ENCODE measurements at places on chromosomes 12 and 14.

- peak; percentile 71 for DNase-seq
Measured at GRCh38 chr14:105292826-105293711, 7.7 kb downstream of the BRF1 start.

DNA sequence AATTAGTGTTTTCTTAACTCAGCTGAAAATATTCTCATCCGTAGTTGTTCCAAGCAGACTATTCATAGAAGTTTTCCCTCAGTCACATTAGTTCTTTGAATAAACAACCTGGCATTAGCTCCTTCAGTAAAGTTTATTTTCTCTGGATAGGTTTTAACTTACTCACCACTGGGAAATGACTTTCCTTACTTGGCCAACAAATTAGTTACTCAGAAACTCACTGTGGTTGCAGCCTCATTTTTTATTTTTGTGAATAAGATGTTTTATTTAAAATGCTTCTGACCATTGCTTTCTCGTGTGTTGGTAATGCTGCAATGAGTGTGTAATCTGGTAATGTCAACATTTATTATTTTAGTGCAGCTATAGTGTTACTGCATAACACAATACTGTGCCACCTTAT is 74.9 kb downstream of the NOVA1 start:
- no peak for DNase-seq

DNA sequence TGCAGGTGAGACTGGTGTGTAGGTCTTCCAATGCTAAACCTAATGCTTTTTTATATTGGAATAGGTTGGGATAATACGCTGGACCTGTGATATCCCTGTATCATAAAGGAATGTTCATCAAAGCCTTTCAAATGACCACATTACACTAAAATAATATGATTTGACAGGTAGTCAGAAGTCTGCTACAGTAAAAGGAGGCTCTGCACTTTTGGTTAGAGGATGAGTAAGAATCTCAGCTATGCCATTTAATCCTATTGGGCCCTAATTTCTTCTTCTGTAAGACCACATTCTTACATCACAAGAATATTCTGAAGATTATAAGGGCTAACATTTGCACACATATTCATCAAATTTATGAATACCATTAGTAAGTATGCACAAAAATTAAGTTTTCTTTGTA is 250.5 kb upstream of the FLRT2 start:
- no peak for DNase-seq

DNA sequence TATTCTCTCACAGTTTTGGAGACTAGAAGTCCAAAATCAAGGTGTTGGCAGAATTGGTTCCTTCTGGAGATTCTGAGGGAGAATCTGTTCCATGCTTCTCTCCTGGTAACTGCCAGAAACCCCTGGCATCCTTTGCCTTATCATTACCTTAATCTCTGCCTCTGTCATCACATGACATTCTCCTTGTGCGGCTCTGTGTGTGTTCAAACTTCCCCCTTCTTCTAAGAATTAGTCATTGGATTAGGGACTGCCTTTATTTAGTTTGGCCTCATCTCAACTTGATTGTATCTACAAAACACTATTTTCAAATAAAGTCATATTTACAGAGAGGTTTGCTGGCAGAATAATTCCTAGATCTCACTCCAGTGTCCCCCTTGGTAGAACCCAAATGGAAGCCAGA is 68.9 kb downstream of the ZNF641 start:
- DNase-seq = no peak

DNA sequence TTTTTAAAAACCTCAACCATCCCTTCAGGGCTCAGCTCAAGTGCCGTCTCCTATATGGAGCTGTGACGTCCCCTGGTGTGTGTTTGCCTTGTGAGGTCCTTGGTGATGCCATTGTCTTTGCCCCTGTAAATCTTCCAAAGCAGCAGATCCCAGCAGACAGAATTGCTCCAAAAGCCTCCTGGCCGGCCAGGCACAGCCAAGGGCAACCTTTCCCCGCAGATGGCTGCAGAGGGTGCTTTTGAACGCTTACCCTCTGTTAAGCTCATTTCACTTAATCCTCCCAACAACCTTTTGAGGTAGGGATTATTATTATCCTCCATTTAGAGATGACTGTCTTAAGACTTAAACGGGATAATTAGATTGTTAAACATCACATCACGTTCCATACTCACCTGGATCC is 51.4 kb downstream of the RFX4 start:
- DNase-seq = no peak

DNA sequence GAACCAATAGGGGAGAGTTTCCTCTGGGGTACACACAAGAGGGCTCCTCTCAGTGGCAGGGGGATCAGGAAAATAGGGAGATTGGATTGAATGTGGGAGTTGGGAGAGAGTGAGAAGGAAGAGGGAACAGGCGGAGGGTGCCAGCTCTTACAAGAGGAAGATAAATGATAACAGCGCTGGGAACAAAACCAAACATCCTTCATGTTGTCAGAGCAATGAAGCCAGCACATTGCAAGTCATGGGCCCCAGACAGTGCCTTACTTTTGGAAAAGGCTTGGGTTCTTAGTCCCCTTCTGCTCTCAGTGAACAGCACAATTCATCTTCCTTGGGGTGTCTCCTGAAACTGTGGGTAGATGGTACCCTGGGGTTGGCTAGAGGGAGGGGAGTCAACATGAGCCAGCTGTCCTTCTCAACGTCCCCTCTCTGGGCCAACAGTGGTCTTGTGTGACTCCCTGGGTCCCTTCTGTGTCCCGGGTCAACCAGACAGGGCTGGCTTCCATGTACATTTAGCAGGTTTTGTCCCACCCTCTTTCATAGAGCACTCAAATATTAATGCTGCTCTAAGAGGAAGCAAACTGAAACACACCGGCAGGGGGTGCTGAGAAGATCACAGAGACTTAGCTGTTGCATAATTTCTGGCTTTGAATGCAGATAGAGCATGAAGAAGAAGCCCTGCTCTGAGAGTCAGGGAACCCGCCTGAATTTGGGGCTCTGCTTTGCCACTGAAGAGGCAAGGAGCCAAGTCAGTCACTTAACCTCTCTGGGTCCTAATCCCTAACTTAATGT is 138.5 kb downstream of the ESRRB start:
- peak; percentile 14 for DNase-seq

GRCh38 chr14:36518586-36519430 is 1.2 kb downstream of the NKX2-1 start:
- DNase-seq = no peak

- DNase-seq = no peak
Measured at GRCh38 chr14:38517426-38517825, 261.5 kb upstream of the CLEC14A start.

- DNase-seq = no peak
Measured at GRCh38 chr12:46548605-46549071, 176.1 kb upstream of the SLC38A2 start.

DNA sequence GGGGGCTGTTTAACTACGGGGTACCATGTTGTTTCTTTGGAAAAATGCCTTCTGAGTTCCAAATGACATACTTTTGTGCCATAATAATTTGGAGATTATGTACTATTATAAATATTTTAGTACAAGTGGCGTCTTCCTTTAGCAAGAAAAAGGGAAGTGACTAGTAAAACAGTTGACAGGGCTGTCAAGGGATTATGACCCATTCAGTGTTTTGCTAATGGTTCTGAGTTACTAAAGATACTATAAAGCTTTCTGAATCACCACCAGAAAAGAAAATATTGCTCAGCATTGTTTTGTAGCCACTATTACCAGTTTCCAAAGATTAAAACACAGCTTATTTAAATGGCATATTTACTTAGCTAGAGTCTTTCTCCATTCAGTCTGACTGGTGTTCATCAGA is 334.9 kb downstream of the SNAPC1 start:
- DNase-seq = no peak

DNA sequence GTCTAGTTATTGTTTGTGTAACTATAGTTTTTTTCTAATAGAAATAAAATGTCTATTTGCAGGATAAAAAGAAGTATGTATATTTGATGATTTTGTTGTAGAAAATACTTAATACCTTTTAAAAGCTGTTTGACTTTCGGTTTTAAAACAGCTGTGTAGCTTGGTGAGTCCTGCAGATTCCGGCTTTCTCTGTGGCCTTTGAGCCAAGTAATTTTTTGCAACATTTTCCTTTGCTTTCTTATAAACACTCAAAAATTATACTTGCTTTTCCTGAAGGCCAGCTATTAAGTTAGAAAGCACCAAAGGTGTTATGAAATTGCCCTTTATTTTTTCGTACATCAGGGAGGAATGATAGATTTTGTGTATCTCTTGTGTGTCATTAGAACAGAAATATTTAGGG is 63.6 kb downstream of the CRADD start:
- DNase-seq = no peak

DNA sequence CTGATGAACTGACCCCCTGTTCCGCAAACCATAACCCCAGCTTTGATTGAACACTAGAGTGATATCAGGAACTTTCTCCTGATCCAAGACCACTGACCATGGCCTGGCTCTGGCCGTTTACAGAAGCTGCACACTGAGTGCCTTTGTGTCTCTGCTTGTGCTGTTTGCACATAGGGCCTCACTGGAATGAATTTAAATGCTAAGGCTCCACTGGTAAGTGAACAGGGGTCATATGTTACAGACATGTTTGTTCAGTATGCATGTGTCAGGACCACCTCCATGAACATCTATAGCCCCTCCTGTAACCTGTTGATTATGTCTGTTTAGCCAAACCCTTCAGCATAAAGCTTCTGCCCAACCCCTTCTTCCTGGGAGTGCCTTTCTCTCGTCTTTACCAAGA is 1239.8 kb downstream of the TMEM121 start:
- DNase-seq = no peak

- no peak for DNase-seq
Measured at GRCh38 chr12:63753743-63754142, 26.0 kb upstream of the RXYLT1 start.

DNA sequence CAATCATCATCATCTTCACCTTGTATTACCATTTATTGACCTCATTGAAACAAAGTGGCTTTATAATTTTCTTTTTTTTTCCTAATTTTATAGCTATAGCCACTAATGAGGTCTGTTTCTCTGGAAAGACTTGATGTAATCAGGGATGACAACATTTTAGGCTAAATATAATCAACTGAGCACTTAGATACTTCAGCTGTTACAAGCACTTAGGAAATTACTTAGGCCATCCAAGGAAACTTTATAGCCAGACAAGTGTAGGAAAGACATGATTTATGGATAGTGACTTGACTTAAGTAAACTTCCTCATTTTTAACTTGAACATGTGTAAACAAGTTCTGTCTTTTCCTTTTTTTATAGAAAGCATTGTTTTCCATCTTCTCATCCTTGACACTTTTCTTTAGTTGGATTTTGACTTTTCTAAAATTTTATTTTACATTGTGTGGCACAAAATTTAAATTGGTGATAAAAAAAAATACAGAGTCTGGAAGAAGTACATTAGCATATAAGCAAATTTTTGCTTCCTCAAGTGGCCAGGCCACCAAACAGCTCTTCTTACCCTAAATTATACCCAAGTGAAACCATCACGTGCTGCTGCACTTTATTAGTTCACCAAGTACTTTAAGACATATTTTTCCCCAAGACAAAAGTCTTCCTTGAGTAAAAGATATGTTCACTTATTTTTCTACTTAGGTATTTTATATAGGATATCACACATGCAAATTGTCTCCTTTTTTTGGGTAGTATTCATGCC is 15.1 kb downstream of the CPNE8 start:
- no peak for DNase-seq

GRCh38 chr12:109291521-109292341 is 17.4 kb downstream of the FOXN4 start:
- DNase-seq = no peak

DNA sequence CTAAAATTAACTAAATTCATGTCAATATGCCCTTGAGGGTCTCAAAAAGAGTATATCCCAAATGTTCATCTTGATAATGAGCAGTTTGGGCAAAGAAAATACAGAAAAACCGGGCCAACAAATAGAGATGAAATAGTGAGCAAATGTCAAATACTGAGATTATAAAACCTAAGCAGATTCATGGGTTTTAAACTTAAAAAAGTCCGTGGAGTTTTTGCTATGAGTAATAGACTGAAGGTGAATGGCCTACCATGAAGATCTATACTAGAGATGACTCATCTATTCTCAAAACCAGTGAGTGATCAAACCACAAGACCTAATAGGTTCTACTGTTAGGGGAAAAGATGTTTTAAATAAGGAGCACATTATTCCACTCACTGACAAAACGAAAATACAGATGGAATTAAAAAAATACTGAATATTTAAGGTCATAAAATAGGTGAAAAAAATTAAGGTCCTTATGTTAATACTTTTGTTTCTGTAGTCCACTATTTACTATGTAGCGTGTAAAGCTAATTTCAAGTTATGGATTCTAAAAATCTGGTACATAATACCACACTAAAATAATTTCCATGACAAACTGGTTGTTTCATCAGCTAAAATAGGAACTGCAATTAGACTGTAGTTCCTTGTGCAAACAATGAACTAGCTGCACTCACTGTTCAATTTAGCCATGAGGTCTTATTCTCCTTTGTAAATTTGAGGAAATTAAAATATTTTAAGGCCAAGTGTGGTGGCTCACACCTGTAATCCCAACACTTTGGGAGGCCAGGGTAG is 5.0 kb downstream of the HNRNPC start:
- peak; percentile 87 for DNase-seq

- DNase-seq = no peak
Measured at GRCh38 chr14:68140076-68140741, 320.6 kb downstream of the RAD51B start.

DNA sequence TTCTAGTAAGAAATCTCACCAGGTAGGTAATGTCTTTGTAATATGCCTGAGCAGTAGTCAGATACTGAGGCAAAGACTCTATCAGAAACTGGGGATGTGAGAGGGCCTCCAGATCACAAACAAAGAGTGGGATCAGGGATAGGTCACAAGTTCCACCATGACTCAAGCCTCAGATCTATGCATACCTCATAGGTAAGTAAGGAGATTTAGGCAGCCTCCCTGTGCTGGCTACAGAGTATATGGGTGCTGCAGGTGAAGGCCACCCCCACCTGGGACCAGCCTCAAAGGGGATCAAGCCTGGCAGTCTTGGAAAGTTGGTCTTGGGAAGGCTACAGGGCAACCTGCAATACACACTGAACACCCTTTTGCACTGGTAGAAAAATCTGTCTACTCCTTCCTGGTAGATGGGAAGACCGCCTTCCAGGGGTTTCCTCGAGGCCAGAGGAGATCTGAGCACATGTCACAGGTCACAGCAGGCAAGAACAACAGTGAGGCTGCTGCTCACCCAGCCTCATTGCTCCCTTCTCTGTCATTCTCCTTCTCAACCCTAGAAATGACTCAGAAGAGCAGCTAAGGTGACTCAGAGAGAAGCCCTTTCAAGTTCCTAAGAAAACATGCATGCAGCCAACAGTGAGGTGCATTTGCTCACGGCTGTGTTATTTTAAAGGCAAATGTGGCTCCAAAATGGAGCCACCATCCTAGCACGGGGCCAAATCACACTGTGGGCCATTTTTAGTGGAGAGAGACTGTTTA is 143.4 kb upstream of the CDKN3 start:
- peak; percentile 66 for DNase-seq

GRCh38 chr12:22491034-22491433 is 53.3 kb downstream of the C2CD5 start:
- no peak for DNase-seq
